NCI-H1417 treated with DMSO at 0.1 percent for 48 hours (cell line): ENCODE measurements at places on chromosomes 13 and 19.

GRCh38 chr13:45658586-45659235 is 43.2 kb upstream of the ERICH6B start:
- DNase-seq, result no peak

GRCh38 chr19:54081032-54081431 is at the start of gene TARM1:
Gene TARM1 (minus strand): TSS chr19:54081365. CDS start chr19:54081340, 25 bp downstream.
- DNase-seq, result no peak

DNA sequence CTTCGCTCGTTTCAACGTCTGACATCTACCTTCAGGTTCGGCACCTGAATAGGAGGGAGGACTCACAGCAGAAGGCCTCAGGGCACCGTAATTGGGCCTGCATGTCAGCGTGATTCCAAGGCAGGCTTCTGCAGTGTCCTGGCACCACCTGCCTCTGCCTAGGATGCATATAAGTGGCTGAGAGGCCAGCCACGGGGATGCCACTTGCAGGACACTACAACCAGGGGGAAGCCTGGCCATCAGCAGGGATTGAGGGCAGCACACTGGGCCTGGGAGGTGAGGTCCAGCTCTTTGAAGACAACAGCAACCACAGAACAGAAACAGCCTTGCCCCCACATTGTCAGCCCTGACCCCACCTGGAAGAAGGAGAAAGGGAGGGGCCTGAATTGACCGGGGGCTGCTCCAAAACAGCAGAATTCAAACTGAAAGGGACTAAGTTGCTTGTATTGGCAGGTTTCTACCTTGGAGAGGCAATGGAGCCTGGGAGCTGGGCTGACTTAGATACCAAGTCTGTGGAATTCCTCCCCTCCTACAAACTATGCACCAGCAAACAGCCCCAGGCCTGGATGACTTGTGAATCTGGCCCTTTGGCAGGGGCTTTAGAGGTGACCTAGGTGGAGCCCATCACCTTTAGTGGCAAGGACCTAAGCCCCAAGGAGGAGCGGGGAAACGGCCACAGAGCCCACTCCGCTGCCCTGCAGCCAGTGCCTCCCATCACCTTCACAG is 34.1 kb upstream of the POMP start:
- DNase-seq, result no peak

GRCh38 chr13:77896977-77897376 is 21.7 kb downstream of the EDNRB start:
- DNase-seq, result no peak

DNA sequence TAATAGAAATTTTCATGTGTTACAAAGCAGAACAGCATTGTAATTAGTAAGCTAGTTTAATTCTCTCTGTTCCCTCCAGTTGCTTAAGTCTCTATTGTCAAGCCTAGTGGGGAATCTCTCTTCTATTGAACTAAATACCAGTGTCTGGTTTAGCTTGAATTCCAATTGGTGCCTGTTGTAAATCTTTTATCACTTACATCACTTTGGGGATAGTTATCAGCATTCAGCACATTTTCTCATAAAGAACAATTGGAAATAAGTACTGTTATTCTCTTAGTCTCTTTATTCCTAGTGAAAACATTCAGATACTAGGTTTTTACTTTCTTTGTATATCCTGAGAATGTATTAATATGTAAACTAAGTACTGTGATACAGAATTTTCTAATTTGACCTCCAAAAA is 25.2 kb downstream of the IPO5 start:
- DNase-seq, result no peak

- DNase-seq, result no peak
Measured at GRCh38 chr19:4498694-4499093, 19.6 kb downstream of the PLIN4 start.

DNA sequence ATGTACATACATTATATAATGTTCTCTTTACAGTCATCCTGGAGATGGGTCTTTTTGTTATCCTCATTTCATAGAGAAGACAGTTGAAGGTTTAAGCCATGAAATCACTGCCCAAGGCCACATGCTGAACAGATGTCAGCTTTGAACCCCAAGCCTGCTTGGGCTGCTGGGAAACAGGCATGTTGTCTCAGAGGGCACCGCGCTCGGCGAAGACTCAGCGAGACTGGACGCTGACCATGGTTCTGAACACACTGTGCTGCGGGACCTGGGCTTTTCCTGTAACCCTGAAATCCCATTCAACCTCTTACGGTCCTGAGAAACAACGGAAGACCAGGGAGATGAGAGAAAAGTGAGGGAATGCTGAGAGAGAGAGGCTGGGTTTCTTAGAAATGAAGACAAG is 27.3 kb downstream of the LRFN3 start:
- no peak for DNase-seq

DNA sequence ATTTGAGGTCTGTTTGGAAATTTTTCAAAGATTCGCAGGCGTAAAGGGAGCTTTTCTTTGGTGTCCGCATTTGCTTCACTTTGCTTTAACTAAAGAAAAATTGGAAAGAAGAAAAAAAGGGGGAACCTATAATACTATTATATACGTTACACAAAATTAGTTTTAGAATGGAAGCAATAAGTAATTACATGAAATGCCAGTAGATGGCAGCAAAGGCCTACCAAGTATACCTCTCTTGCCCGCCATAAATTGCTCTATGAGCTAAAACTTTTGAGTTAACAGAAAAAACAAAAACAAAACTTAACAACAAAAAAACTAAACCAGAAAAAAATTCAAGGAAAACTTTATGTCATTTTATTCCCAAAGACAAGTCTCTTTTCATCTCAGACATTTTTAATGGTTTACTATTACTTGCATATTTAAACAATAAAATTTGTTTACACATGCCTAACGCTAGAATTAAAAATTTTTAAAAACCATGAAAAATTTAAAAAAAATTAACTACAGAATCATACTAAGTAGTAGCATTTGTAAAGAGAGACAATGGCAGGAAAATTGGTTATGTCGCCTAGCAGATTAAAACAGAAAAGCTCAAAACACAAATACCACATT is 271.4 kb downstream of the NALCN start:
- peak; percentile 47 for DNase-seq

DNA sequence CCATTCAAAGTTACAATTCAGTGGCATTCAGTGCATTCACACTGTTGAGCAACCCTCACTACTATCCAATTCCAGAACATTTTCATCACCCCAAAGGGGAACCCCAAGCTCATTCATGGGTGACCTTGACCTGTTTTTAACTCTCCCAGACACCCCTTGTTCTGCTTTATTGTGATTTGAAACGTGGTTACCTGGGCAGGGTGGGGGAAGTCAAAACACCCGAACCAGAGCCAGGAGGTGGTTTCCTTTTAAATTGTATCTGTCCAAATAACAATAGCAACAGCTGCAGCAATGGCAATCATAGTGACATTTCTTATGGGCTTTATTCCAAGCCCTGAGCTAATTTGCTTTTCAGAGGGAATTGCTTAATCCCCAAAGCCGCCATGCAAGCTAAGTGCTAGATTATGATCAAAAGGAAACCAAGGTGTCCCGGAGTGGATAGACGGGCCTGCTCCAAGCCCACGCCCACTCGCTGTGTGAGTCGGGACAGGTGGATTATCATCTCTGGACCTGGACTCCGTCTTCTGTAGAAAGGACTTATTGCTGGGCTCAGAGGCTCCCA is 6.1 kb downstream of the PTGIR start:
- no peak for DNase-seq

- DNase-seq, result no peak
Measured at GRCh38 chr13:18978447-18978846, 203.2 kb downstream of the TUBA3C start.

DNA sequence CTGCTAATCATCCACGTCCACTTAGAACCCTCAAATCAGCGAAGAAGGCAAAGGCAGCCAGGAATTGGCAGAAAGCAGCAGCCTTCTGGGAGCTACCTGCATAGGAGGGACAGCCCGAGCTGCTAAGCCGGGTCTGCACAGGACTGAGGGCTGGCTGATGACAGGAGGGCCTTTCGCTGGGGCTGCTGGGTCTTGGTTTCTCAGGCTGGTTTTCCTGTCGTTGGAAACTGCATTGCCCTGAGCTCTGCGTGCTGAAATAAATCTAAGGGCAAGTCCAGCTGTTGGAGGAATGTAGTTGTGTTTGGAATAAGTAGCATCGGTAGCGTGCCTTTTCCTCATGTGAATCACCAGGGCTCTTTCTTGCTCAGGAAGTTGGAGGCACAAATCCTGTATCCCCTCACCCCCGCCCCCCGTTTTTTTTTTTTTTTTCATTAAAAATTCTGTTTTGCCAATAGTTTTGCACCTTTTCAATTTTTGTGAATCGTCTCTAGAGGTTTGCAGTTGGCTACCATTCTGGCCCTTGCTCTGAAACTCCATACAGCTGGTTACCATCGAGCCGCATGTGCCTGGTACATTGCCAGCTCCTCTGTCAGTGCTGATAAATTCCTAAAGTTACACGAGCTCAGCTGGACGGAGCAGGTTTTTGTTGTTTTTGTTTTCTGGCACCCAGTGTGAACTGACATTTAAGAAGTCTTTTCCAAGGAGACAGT is 193.9 kb upstream of the RNF113B start:
- no peak for DNase-seq

GRCh38 chr19:3690551-3691371 is 9.5 kb downstream of the PIP5K1C start:
- DNase-seq, result no peak

- DNase-seq, result no peak
Measured at GRCh38 chr13:25469169-25469525, 97.4 kb downstream of the ATP8A2 start.
